ENCODE measurements at places on chromosomes 1 and 21.

GRCh38 chr21:46002841-46003574, 21.4 kb downstream of the COL6A1 start:
- peak; percentile 26 for DNase-seq

DNA sequence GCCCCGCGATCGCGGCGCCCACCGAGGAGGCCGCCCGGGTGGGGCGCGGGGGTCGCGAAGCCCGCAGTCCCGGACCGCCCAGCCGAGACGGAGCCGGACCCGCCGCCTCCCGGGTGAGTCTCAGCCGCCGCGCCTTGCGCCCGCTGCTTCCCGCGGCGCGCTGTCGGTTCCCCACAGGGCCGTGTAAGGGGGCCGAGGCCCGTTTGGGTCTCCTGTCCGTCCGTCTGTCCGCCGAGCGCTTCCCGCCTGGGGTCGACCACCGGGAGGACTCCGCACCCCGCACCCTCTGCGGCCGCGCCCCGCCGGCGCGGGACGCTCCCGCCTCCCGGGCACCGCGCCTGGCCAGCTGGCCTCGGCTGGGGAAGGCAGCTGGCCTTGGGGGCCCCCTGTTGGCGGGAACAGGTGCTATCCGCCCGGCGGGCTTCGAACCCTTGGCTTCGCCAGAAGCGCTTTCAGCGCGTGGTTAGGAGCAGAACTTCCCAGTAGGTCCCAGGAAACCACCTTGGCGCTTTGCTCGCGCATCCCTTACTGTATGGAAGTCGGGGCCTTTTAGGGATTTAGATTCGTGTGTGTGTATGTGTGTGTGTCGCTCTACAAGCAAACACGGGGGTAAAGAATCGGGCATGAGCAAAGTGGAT, 414 bp downstream of the TMEM51 start:
- peak; percentile 86 for DNase-seq

DNA sequence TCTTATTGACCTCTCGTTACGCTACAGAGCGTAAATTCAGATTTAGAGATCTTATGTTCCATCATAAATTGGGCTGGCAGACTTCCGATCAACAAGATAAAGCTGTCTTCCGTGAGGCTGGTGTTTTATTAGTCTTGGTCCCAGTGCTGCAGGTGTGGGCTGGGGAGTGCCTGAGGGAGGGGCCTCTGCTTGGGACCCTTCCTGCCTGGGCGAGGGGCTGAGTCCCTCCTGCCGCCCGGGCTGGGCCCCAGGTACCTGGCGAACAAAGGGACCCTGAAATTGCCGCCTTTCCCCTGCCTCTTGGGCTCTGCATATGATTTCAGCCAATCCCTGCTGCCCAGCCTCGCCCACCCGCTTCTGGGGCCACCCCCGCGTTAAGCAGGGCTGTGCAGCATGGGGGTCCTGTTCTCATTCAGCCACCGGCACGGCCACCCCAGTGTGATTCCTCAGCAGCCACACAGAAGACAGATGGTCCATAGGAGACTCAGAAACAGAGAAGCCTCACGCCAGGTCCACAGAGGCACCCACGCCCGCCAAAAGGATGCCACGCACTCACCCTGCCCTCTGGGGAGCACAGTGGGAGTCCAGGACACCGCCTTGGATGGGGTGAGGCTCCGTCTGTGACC, 6.1 kb upstream of the SAMD11 start:
- DNase-seq: peak; percentile 82

- DNase-seq: no peak
Measured at GRCh38 chr1:1997576-1997975, 6.0 kb downstream of the CFAP74 start.

DNA sequence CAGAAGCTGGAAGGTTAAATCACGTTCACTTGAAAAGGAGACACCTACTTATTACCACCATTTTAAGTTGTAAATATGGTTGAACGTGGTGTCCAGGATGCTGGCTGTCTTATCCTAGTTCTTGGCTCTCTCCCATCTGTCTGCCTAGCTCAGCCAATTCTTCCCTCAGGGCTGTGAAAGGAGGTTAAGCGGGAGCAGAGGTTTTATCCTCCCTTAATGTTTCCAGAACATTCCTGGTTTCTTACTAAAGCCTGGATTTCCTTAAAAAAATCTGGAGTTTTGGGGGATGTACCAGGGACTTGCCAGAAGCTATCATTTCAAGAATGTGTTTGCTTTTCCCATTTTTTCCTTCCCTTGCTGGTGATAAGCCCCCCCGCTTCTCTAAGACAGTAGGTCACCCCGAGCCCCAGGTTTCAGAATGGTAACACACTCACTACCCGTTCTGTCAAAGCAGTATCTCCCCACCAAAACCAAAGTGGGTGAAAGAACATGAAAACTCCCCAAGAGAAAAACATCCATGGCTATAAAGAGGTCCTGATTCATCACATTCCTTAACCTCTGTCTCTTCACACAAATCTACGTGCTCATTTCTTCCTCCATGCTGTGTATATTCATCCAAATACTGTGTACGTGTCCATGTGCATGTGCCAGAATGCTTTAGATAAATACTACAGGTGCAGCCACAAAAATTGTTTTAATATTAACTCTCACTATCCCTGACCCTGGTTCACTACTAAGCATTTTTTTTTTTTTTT, 114.7 kb downstream of the MAP3K21 start:
- no peak for DNase-seq

- no peak for DNase-seq
Measured at GRCh38 chr1:206633708-206634121, 1.6 kb upstream of the DYRK3 start.

- no peak for DNase-seq
Measured at GRCh38 chr1:66489972-66490601, 43.9 kb upstream of the SGIP1 start.

GRCh38 chr1:43270421-43271095, 775 bp downstream of the TMEM125 start:
- peak; percentile 82 for DNase-seq

- no peak for DNase-seq
Measured at GRCh38 chr1:84171481-84171880, 27.4 kb downstream of the PRKACB start.

GRCh38 chr1:232213928-232214327, 416.0 kb downstream of the SIPA1L2 start:
- DNase-seq: no peak

DNA sequence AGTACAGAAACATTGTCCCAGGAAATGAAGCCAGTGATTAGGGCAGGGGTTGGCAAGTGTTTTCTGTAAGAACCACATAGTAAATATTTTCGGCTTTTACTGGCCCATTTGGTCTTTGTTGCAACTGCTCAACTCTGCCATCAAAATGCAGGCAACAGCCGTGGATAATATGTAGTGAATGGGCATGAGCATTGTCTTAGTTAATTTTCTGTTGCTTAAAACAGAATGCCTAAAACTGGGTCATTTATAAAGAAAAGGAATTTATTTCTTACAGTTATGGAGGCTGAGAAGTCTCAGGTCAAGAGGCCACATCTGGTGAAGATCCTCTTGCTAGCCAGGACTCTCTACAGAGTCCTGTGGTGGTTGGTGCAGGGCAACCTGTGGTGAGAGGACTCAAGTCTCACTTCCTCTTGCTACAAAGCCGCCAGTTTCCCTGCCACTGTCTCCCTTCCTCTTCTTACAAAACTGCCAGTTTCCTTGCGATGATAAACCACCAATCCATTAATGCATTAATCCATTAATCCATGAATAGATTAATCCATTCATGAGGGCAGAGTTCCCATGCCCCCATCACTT, 166.4 kb downstream of the PSMG1 start:
- no peak for DNase-seq

- DNase-seq: no peak
Measured at GRCh38 chr1:204466416-204467405, 27.9 kb downstream of the PIK3C2B start.

- no peak for DNase-seq
Measured at GRCh38 chr1:109751531-109752260, 10.9 kb upstream of the GSTM3 start.

DNA sequence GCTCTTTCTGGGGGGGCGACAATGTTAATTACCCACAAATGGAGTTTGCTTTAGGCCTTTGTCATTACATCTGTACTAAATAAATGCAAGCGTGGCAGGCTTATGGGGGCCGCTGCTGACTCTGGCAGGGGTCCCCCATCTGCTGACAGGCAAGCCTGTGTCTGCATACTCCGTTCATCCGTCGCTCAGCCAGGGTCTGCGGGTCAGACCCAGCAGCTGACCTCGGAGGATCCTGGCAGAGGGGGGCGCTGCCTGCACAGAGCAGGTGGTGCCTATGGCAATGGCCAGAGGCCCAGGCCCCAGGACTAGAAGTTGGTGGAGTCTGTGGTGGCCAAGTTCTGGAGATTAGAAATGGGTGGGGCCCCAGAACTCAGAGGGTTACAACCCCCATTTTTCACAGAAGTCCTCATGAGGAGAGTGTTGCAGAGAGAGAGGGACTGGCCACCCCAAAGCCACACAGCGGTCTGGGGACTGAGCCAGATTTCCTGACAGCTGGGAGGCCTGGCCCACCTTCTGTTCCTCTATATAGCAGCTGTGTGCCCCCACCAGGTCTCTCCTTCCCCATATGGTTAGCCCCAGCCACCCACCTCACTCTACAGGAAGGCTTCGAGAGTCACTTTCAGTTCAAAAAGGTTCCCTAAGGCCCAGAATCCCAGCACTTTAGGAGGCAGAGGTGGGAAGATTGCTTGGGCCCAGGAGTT, 31.0 kb downstream of the TTC39A start:
- no peak for DNase-seq

DNA sequence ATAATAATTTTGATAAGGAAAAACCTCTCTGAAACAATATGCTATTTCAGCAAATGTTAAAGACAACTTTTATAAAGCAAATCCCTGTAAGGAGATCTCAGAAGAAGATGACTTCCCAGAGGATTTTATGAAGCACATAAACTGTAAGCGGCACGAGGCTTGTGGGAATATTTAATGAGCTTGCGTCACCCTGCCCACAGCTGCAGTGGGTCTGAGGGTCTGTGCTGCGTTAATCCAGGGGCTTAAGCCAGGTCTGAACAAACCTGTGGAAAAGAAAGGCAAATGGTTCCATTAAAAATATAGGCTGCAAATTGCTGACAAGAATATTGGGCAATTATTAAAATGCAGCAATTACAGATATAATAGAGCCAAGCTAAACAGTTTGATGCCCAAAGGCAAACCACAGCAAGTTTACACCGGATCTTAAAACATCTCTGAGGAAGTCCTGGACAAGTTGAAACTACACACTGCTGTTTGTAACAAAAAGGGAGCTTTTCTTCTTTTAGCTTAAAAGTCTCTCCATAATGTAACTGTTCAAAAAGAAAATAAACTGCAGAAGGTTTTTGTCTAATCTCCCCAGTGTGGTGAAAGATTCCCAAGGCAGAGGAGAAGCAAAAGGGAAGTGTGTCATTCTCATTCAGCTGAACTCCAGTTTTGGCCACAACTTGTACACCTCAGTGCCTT, 21.8 kb downstream of the TGFBR3 start:
- DNase-seq: peak; percentile 36

DNA sequence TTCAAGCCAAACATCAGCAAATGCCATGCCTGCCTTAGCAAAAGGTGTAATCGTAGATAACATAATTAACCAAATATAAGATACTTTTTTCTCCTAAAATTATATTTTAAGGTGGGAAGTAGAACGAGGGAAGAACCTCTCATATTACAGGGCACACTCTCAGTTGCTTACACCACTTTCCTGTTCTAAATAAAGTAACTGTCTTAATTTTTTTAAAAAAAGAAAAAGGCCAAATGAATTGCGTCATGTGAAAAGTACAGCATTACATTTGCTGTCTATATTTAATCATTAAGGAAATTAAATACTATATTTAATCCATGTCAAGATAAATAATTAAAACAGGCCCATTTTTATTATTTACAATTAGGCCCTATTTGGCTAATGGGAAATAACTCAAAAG, 23.7 kb downstream of the JAK1 start:
- DNase-seq: no peak

GRCh38 chr1:58881471-58881994, 97.7 kb upstream of the JUN start:
- no peak for DNase-seq

DNA sequence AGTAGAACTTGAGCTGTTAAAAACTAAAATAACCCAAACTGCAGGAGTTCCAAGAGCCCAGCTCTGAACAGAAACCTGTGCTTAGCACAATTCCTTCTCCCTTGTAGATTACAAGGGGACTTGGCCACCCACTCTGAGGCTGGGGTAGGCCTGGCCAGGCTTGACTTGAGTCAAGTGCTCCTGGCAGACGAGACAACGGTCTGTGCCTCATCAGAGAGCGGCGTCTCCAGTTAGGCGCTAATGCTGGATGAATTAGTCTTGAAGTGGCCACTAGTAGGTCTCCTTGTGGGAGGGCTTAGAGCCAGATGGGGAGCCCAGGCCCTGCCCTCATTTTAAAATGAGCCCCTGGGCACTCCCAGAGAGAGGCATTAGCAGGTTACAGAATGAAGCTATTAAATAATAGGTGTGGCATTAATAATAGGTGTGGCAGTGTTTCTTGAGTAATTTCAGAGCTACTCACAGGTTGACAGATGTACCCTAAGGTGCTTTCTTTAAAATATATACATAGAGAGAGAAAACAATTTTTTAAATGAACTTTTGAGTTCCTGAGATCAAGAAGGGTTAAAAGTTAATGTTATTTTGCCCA, 1.1 kb downstream of the EEIG2 start:
- peak; percentile 55 for DNase-seq

- no peak for DNase-seq
Measured at GRCh38 chr1:46134660-46135331, 2.4 kb upstream of the PIK3R3 start.

- no peak for DNase-seq
Measured at GRCh38 chr1:8402109-8402710, 84.3 kb downstream of the SLC45A1 start.

GRCh38 chr1:42784946-42785693, at the start of gene TMEM269:
TSS of gene TMEM269 (plus strand) at chr1:42784991. CDS start at chr1:42789894, 4,903 bp downstream.
- DNase-seq: peak; percentile 78

DNA sequence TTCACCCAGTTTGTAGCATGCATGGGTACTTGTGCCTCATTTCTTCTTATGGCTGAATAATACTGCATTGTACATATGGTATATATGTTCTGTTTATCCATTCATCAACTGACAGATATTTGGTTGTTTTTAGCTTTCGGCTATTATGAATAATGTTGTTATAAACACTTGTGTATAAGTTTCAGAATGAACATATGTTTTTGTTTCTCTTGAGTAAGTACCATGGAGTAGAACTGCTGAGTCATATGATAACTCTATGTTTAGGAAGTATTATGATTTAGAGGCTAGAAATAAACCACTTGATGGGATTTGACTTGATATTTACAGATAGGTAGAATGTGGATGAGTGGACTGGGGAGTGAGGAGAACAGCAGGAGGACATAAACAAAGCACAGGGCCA, 48.6 kb downstream of the WNT2B start:
- DNase-seq: no peak
